ENCODE measurements at places on chromosomes 3 and 15. TPM values are rescaled to one million over a fixed set of nuclear protein-coding genes. Genes with fewer than 3 reads are reported as not detected.

DNA sequence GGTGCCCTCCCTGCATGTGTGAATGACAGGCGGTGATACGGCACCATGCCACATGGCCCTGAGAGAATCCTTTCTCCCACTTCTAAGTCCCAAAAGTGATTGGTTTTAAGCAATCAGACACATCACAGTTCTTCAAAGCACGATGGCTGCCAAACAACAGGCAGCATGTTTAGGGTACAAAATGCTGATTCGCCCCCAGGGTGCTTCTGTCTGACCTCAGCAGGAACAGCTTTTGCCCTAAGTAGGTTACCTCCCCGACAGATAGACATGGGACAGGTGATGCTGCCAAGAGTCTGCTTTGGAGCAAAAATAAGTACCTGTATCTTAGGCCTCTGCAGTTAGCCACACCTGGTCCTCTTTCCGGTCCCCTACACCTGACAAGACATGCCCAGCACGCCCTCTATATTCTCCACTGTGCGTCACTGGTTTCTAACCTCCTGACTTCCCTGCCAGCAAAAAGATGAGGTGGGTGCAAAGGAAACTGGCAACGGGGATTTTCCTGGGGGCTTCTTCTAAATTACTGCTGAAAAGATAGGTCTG lies 549.8 kb downstream of the FOXP1 start:
- H3K4me3 ChIP-seq = no peak overlapping the region
- no peak for DNase-seq
- H3K36me3 ChIP-seq = peaks cover 3% of the 10 kb centered on the region
- no peaks in the 10 kb centered on the region for H3K27me3 ChIP-seq

- DNase-seq = no peak
- H3K4me3 ChIP-seq = no peak overlapping the region
- H3K4me1 ChIP-seq = peaks cover 4% of the 10 kb centered on the region
- H3K27me3 ChIP-seq = peaks cover 7% of the 10 kb centered on the region
- no peak overlapping the region for H3K27ac ChIP-seq
- no peaks in the 10 kb centered on the region for H3K36me3 ChIP-seq
Observed at GRCh38 chr15:79307251-79307650, 3.7 kb upstream of the TMED3 start.

Gene GABRG3
- total RNA-seq = 0.80 TPM

Gene LMLN
- total RNA-seq = 5.0 TPM

DNA sequence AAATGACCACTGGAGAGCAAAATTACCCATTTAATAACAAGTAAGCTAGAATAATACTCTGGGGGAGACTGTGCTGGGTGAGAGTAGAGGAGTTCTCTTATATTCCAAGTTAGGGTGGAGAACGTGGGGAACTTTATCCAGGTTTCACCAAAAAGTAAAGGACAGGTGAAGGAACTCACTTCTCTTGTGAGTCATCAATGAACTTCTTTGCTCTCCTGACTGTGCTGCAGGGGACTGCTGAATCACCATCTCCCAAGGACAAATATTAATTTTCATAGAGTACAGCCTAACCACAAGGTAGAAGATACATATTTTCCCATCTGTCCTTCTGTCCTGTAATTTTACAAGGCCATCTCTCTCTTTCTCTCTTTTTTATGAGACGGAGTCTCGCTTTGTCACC lies 8.3 kb upstream of the PDCD6IP start:
- H3K4me1 ChIP-seq = peaks cover 3% of the 10 kb centered on the region
- H3K36me3 ChIP-seq = no peaks in the 10 kb centered on the region
- H3K27me3 ChIP-seq = no peaks in the 10 kb centered on the region
